ENCODE measurements at places on chromosomes 12 and 14.

DNA sequence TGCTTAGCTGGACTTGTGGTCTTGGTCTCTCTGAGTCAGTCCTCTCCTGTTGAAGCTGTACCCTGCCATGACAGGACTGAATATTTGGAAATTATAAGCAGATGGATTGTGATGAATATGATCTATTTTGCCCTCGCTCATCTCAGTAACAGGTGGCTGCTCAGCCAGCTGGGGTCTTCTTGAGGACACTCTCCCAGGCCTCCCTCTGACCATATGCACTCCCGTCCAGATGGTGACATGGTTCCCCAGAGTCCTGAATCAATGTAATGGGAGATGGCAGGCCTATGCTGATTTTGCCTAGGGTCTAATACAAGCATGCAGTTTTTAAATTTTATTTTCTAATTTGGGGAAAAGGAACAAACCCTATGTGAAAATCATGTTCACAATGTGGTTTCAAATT, 63.1 kb upstream of the TRHDE start:
- DNase-seq, result no peak

- peak; percentile 71 for DNase-seq
These were observed 213.9 kb downstream of the SLC15A4 start for GRCh38 chr12:128609861-128610260.

- DNase-seq, result peak; percentile 68
These were observed 673 bp upstream of the TTC9 start for GRCh38 chr14:70640938-70641547.

- no peak for DNase-seq
These were observed 31.3 kb upstream of the SSTR1 start for GRCh38 chr14:38176379-38176778.

DNA sequence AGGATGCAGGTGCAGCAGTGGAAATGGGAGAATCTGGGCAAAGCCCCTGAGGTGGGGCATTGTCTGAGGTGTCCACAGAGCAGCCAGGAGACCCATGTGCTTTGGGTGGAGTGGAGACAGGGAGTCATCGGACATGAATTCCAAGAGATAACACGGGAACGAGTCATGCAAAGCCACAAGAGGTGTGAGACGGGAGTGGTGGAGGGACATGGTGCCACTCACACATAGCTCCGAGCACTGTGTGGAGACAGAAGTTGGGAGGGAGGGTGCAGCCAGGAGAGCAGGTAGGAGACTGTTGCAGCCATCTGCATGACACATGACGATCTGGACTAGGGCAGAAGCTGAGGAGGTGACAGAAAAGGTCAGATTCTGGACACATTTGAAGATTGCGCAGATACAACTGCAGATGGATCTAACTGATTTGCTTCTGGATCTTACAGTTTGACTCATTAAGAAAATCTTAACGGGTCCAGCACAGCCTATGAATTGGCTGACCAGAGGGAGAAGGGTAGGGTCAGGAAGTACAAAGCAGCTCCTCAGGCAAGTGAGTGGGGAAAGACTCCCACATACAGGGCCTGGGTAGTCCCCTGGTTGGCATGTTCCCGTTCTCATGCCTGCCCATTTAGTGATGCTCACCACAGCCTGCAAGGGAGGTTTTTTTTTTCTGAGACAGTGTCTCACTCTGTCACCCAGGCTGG, 379.8 kb downstream of the FUT8 start:
- no peak for DNase-seq

- no peak for DNase-seq
These were observed 99.5 kb downstream of the NUBPL start for GRCh38 chr14:31660728-31661127.

GRCh38 chr14:50345846-50346422, 33.8 kb downstream of the DMAC2L start:
- DNase-seq, result no peak

DNA sequence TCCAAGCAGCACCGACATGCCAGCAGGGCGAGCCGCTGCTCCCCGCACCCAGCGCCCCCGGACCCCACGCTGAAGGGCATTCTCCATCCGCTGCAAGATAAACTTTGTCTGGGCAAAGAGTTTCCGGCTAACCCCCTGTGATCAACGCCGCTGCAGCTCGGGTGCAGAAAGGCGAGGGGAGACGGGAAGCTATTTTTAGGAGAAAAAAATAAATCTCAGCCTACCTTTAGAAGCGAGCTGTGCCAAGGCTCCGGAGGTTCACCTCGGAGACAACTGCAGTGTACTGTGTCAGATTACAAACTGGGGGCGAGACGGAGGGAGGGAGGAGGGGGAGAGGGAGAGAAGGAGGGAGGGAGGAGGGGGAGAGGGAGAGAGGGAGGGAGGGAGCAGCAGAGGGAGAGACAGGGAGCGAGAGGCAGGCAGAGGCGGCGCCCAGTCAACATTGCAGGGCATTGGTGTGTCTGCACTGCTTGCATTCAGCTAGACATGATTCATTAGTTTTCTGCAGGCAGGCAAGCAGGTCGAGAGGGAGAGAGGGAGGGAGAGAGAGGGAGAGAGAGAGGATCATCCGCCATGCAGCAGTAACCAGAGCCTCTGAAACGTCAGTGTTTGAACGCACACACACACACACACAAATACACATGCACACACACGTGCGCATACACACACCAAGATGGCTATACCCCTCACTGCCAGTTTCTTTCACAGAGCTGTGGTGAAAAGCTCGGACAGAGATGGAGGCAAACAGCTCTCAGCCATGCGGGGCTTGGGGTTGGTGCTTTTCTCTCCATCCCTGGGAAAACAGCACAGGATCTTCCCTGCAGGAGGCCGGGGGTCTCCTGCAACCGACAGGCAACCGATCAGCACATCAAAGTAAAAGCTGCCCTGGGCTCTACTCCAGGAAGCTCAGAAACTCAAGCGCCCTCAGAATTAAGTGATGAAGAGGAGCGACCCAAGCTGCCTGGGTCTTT, at the start of gene RIMBP2:
RIMBP2 (minus strand) TSS at position 302 of the 971 bp plus-strand sequence. CDS start 237,286 bp downstream, outside the sequence.
- DNase-seq, result peak; percentile 73

DNA sequence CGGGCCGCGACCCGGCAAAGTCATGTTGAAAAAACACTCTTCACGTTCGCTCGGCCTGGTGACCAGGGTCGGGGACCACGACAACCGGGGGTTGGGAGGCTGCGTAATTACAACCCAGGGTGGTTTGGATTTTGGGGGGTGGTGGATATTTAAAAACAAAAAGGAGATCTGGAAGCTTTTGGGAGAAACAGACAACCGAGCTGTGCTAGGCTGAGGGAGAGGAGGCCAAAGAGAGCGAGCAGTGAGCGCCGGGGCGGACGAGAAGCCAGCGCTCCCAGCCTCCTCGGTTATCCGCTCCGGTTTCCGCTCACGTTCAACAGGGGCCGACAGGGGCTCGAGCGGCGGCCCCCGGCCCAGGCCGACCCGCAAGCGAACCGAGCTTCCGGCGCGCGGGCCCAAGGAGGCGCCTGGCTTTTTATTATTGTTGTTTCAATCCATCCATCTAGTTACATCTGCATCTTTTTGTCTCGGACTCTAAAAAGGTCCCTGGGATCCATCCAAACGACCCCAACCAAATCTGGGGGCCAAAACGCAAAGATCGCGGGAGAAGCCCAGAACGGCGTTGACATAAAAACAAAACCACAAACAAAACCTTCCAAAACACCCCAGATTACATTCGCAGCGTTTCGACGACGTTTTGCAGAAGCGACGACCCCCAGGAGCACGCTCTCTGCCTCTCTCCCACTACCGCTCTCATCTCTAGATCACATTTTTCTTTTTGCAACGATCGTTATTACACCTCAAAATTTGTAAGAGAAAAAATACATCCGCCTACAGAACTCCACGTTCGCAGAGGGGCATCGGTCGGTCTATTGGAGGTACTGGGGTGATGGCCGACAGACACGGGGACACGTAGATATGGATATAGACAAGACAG, 771 bp downstream of the OTX2 start:
- peak; percentile 69 for DNase-seq

- DNase-seq, result no peak
These were observed 42.7 kb downstream of the SUSD6 start for GRCh38 chr14:69654116-69654515.

DNA sequence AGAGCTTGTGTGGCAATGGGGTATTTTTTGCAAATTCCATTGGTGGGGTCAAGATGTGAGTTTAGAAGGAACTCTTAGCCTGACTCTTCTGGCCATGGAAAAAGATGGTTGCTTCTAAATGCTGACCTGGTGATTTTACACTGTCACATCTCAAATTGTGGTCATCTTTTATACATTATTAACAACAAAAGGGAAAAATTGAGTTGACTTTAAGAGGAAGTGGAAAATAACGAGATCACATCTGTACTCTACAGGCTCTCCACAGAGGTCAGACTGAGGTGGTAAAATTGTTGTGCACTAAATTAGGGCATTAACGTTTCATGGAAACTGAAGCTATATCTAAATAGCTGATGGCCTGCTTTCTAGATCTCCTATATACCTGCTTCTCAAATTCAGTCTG, 44.7 kb downstream of the PTPN11 start:
- no peak for DNase-seq

- peak; percentile 4 for DNase-seq
These were observed 578.5 kb downstream of the ALG10 start for GRCh38 chr12:34600592-34601462.

GRCh38 chr12:53197011-53197640, 9.9 kb downstream of the ITGB7 start:
- DNase-seq, result no peak

DNA sequence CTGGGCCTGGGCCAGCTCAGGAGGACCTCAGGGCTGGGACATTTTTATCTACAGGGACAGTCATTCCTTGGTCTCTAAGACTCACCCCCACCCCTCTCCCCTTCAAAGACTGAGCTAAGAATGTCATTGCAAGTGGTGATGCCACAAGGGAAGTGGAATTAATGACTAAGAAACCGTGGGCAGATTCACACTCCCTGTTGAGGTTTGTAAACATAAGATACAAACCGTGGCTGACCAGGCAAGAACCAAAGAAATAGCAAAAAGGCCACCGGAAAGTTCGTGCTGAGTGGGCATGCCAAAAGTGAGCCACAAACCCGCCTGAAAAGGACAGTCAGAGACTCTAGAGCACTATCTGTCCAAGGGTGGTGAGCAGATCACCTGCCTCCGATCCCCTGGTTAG, 25.7 kb downstream of the NUAK1 start:
- no peak for DNase-seq

- no peak for DNase-seq
These were observed 109.0 kb downstream of the CHST11 start for GRCh38 chr12:104565606-104566243.

DNA sequence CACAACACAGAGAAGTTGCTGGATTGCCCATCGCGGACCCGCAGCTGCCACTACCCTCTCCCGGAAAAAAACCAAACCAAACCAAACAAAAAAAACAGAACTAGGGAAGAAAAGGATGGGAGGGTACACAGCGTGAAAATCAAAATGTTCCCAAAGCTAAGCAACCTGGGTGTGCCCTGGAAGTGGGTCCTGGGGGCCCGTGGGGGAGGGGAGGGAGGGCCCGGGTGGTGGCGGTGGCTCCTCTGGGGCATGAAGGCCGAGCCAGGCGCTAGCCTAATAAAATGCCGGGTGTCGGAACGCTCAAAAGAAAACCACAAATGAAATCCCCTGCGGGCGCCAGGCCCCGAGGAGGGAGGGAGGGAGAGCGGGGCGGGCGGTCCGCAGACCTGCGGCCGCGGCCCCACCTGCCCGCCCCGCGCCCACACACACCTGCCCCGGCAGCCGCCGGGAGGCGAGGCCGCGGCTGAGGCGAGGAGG, 787 bp downstream of the HECTD4 start:
- DNase-seq, result no peak

GRCh38 chr14:22977684-22978486, 4.5 kb downstream of the AJUBA start:
- peak; percentile 93 for DNase-seq

DNA sequence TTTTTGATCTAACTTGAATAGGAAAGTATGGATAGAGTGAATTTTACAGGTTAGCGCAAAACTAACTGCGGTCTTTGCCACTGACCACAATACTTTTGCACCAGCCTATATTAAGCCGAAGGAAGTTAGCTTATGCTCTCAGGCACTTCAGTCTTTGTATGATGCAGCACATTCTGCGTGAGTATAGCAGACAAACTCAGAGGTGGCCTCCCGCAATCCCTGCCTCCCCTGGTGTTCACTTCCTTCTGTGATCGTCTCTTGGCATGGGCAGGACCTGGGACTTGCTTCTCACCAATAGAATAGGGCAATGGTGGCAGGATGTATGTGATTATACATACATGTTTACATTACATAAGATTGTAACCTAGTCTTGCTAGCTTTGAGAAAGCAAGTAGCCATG, 10.3 kb upstream of the SLC6A13 start:
- no peak for DNase-seq

DNA sequence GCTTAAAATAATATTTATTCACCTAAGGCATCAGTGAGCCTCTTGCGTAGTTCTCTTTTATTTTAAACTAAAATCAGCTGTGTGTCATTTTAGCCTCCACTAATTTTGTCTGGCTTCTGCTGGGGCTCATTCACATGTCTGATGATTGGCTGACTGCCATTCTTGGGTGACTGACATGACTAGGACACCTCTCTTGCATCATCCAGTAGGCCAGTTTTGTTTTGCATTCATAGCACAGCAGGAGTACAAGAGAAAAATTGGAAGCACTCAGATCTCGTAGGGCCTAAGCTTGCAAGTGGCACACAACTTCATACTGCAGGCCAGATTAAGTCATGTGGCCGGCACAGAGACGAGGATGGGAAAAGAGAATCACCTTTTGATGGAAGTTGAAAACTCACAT, 1226.5 kb downstream of the GALC start:
- DNase-seq, result no peak

- DNase-seq, result no peak
These were observed 2.6 kb upstream of the KRT81 start for GRCh38 chr12:52293926-52294325.
